ENCODE measurements at places on chromosomes 1 and 21.

DNA sequence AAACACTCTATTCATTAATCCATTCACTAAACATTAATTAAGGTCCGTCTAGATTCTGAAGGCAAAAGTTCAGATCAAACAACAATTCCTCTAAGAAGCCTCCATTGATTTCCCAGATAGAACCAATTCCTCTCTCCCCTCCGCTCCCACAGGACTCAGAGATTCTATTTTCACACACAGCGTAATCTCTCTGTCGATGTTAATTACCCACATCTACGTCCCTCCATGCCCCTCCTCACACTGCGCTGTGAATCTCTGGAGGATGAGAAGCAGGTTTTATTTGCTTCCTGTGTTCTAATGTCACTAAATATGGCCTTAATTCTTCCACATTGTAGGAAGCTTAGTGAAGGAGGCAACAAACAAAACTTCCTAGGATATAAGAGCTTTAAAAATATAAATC is 306.7 kb downstream of the DSCAM start:
- no peak for DNase-seq

DNA sequence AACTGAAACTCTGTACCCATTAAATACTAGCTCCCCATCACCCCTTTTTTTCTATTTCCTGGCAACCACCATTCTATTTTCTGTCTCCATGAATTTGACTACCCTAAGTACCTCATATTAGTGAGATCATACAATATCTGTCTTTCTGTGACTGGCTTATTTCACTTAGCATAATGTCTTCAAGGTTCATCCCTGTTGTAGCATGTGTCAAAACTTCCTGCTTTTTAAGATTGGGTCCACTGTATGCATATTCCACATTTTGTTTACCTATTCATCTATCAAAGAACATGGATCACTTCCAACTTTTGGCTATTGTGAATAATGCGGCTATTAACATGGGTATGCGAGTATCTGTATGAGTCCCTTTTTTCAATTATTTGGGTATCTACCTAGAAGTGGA is 181.6 kb upstream of the ZNHIT6 start:
- DNase-seq = no peak

GRCh38 chr1:114234408-114235124 is 80.9 kb upstream of the SYT6 start:
- no peak for DNase-seq

DNA sequence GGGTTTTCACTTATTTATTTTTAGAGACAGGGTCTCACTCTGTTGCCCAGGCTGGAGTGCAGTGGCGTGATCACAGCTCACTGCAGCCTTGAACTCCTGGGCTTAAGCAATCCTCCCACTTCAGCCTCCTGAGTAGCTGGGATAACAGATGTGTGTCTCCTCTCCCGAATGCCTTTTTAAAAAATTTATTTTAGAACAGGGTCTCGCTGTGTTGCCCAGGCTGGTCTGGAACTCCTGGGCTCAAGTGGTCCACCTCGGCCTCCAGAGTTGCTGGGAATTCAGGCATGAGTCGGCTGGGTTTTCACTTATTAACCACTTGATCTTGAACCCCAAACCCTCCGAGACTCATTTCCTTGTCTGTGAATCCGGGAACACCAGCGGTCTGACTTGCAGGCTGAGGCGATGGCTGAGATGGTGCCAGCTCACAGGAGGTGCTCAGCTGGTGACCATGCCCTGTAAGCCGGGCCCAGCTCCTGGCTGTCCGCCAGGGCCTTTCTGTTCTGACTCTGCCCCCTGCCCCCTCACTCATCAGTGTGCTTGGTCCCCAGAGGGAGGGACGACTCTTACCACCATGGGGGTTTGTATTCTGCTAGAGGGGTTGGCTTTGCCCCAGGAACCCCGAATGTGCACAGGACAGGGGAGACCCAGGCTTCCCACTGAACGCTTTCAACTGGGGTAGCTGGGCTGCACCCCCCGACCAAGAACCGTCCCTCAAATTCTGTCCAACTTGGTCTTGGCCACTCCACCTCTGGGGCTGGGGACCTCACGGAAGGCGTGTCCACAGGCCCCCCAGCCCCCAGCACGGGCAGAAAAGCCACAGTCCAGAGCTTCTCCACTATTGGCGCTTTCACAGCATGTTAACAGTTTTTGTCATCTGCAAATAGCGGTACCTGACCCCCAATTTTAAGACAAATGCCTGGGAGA is 22.5 kb downstream of the MMEL1 start:
- DNase-seq = no peak

DNA sequence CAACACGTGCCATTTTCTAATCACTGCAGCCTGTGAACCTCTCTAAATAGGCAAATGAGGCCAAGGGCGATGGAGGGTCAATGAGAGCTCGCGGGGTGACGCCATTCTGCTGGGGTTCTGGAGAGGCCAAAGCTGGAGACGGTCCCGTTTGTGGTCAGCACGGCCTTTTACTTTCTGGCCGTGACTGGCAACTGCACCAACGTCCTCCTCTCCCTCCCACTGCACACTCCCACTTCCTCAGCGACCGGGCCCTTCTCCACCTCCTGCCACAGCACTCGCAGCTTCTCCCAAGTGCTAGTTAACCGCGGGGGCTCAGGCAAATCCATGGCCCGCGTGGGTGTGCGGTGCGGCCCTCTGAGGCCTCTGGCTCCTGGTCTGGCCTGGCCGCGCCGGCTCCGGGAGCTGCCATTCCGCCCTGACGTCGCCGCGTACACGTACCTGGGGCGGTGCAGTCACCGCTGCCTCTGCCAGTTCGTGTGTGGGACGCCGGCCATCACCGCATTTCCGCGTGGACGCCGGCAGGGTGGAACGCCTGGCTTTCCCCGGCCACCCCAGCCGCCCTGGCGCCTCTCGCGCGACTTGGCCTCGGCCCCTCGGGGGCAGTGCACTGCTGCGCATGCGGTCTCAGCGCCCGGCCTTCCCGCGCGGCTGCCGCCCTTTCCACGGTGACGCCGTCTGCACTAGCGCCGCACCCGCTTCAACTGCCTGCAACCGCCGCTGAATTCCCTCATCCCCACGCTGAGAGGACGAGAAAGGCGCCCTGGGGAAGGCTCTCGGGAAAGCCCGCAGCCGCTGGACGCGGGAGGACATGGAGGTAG is 18.2 kb downstream of the OR2C3 start:
- no peak for DNase-seq

DNA sequence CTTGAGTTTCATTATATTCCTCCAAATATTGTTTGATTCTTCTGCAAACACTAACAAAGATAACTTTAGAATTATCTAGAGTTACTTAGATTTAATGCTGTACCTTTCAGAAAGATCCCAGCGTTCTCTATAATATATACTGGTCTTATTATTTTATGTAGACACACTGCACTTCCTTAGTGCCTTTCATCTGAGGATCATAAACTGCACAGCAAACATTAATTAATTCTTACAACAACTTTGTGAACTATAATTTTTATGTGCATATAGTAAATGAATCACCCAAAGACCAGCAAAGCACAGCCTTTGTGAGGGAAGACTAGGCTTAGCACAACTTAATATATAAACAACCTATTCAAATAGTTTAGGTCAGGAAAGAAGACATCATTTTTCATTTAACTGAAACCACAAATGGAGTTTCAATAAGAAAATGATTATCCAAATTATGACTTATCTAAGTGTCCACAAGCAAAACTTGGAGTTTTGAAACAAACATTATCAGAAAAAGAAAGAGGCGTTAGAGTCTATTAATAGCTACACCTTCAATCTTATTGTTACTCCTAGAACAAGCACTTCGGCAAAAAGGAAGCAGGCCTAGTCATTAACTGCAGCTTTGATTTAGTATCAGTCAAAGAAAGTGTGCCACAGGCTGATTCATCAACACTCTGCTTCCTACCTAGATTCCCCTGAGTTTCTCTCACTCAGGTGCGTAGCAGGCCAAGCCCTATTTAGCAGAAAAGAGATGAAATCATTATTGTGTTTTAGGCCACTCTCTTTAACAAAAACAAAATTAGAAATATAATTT is 22.5 kb upstream of the RC3H1 start:
- DNase-seq = no peak

- DNase-seq = no peak
Measured at GRCh38 chr1:20124456-20125057, 5.2 kb upstream of the PLA2G2D start.

DNA sequence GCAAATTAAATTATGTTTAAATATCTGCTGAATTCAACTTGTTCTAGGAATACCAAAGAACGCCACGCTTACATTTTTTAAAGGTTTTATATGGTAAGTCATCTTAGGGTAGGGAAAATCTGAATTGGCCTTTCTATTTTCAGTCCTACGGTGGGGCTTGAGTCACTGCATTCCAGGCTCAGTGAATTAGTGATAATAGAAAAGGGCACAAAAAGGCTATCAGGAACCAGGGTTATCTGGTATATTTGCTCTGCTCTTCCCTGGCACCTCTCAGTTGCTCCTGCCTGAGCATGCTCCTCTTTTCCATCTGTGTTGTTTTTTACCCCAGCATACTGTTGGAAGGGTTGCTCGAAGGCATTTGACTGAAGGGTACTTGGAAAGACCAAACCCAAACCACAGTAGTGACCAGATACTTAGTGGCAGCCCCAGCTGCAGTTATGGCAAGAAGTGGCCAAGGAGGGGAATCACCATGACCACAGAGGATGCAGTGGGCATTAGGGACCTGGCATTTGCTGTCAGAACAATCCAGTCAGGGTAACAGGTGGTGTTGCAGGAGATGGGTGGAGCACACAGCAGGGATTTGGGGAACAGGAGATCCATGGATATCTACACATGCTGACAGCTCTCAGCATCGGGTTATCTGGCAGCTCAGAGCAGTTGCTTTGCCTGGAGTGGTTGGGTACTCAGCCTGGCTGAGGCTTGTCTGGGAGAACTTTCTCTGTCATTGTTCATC is 2.3 kb downstream of the OVAAL start:
- DNase-seq = no peak

DNA sequence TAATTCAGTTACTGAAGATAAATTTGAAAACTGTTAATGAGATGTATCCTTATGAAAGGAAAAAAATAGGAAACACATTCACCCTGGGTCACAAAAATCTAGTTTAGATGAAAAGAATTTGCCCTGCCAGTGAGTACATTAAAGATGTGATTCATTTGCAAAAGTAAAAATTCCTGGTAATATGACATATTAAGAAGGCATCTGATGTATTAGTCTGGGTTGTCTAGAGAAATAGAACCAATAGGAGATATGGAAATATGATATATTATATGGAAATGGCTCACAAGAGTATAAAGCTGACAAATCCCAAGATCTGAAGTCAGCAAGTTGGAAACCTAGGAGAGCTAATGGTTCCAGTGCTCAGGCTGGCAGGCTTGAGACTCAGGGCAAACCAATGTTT is 153.8 kb downstream of the MRPL39 start:
- no peak for DNase-seq

- no peak for DNase-seq
Measured at GRCh38 chr1:181208083-181208482, 119.6 kb downstream of the IER5 start.

GRCh38 chr1:175287377-175287776 is 94.8 kb upstream of the KIAA0040 start:
- DNase-seq = no peak

GRCh38 chr1:87739704-87740103 is 411.0 kb downstream of the LMO4 start:
- DNase-seq = no peak

GRCh38 chr1:2874607-2875480 is 73.4 kb upstream of the TTC34 start:
- no peak for DNase-seq

DNA sequence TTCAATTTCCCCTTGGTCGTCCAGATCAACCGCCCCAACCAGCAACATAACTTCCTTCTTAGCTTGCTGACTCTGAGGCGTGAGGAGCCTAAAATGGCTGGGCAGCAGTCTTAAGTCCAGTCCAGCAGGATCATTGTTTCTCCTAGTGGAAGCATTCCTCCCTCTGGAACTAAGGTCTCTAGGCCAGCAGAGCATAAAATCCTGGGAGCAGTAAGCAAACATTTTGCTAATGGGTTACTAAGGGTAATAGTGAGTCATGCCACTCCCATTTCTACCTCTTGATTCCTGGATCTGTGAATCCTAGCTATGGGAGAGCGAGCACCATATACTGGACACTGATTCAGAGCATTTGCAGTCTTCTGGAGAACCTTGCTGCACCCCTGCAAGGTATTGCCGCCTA is 59.9 kb downstream of the ADSS2 start:
- no peak for DNase-seq

DNA sequence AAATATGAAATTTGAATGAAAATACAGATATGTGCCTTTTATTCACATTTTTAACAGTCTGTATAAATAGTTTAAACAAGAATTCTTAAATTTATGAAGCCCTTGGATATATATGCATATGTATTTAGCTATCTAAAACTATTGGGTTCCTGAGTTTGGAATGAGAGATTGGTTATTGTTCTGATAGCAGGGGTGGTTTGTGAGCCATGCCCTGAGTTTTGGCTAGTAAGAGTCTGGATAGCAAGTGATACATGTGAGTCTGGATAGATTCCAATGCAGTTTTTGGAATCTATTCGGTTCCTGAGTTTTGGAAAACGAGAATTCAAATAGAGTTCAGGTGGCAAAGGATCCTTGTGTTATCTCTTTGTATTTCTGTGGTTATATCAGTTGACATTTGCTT is 2.8 kb downstream of the MAN1A2 start:
- no peak for DNase-seq

GRCh38 chr21:41342035-41342434 is 19.8 kb upstream of the MX2 start:
- DNase-seq = no peak

GRCh38 chr1:34073028-34073695 is 91.9 kb downstream of the CSMD2 start:
- DNase-seq = no peak

DNA sequence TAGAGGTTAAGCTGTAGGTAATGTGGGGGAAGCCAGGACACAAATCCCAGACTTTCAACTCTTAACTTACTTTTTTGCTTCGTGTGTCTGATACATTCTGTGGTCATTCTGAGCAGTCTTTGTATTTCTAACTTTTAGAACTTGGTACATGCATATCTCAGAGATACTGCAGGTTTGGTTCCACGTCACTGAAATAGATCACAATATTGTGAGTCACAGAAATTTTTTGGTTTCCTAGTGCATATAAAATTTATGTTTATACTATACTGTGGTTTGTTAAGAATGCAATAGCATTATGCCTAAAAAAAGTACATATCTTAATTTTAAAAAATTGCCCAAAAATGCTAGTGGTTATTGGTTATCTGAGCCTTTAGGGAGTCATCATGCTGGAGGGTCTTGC is 3.2 kb downstream of the URB2 start:
- DNase-seq = no peak

DNA sequence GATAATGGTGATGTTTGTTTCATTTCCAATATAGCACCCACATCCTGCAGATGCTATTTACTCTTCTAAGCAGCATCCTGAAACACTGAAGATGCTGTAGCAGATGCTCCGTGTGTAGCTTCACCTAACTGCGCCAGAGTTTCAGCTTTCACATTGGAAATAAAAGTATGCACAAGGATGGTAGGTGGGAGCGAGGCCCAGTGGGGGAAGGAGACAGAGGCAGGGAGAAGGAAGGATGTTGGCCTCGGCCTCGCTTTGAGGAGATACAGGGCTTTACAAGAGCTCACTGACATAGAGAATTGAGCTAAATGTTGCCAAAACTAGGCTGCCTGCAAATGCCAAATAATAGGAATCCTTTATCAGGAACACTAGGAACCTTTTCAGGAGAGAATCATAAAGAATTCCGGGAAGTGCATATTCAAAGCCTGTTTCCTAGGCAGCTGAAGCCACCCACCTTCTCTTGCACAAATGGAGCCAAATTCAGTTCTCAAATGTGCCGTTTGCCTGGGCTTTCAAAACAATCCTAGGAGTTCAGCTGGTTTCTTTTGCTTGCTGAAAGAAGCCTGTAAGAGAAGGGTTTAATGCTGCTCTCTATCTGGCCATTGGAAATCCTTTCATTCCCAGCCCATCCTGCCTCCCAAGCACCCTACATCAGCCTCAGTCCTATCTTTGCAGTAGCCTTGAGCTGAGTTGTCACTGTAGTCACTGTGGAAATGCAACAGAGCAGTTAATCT is 135.4 kb upstream of the ATP1B1 start:
- no peak for DNase-seq
